Hindlimb muscle (tissue), 1 donor: ENCODE measurements at places on chromosomes 6 and 20.

GRCh38 chr6:82750556-82750955, 315.1 kb downstream of the UBE3D start:
- no peak for DNase-seq

GRCh38 chr6:135853227-135853626, 1.7 kb downstream of the PDE7B start:
- DNase-seq = peak; percentile 51

- no peak for DNase-seq
Observed at GRCh38 chr6:89501222-89501621, 68.3 kb downstream of the ANKRD6 start.

DNA sequence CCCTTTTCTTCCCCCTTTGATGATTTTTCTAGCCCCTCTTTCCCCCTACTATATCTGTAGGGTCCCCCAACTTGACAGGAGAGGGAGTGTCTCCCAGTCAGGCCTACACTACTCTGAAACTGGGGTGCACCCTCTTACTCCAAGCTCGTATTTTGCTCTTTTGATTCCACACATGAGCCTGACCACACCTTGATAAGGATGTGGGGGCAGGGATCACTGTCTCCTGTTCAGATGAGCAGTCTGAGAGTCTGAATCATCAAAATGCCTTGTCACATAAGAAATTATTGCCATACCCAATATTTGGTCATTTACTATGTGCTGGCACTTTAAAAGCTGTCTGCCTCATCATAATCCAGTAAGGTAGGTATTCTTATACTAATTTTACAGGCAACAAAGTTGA, 15.9 kb downstream of the PNPLA1 start:
- DNase-seq = no peak

DNA sequence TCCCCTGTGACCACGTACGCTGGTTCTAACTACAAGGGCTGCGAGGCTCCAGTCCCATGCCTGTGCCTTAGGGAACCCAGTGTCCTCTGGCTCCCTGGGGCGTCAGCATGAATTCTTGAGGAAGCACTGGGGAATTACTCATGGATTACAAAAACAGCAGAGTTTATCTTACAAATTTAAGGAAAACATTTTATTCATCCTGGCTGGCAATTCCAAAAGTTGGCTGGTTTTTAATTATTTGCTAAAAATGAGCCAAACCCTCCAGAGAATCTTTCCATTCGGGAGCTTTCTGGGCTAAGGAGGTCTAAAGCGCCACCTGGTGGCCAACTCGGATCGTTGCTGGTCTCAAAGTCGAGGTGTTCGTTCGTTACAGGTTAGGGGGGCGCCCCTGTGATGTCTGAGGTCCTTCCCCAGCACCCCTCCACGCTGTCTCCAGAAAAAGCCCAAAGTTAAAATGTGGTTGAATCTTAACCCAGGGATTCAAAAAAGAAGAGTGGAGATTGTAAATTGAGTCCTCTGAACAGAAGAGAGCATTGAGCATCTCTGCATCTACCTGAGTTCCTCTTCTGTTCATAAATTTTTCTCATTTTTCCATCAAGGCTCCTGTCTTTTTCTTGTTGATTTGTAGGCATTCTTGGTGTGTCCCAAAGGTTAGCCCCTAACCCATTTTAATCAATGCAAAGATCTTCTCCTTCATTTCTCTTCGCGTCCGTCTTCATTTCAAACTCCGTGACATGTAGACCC, 99.4 kb downstream of the BFSP1 start:
- DNase-seq = peak; percentile 36
